Body of pancreas (tissue), 4 donors: ENCODE measurements at places on chromosomes 3 and 15.

GRCh38 chr15:82890995-82891390 is 61.5 kb downstream of the HOMER2 start:
- no peak for DNase-seq
- H3K36me3 ChIP-seq = no peaks in the 10 kb centered on the region
- H3K27ac ChIP-seq = no peak overlapping the region
- H3K4me3 ChIP-seq = no peak overlapping the region
- H3K27me3 ChIP-seq = no peaks in the 10 kb centered on the region
- peaks cover 31% of the 10 kb centered on the region for H3K4me1 ChIP-seq

DNA sequence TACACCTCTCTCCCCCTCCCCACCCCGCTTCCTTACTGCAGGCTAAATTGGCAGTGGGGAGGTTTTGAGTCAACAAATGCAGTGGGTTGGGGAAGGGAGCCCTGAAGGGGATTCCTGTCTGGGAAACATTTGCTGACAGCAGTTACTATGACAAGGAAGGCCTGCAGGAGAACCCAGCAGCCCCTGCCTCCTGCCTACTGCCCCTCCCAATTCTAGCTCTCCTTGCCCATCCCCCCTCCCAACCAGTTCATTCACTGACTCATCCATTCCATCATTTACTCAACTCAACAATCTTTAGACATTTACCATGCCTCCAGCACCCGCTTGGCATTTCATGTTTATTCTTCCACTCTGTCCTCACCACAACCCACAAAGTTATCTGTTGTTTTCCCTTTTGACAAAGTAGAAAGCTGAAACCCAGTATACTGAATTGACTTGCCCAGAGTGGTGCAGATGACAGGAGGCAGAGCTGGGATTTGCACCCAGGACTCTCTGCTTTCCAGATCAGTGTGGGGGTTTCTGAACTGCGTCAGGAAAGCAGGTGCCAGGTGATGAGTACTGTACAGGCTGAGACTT is 75.0 kb downstream of the MAGEF1 start:
- no peak for DNase-seq
- no peak overlapping the region for H3K27ac ChIP-seq
- H3K36me3 ChIP-seq = no peaks in the 10 kb centered on the region
- no peaks in the 10 kb centered on the region for H3K27me3 ChIP-seq
- no peak overlapping the region for H3K4me3 ChIP-seq

GRCh38 chr15:62741106-62741505 is 301.4 kb upstream of the TPM1 start:
- no peaks in the 10 kb centered on the region for H3K36me3 ChIP-seq
- H3K4me1 ChIP-seq = no peaks in the 10 kb centered on the region
- H3K27ac ChIP-seq = no peak overlapping the region
- H3K4me3 ChIP-seq = no peak overlapping the region
- no peak for DNase-seq

DNA sequence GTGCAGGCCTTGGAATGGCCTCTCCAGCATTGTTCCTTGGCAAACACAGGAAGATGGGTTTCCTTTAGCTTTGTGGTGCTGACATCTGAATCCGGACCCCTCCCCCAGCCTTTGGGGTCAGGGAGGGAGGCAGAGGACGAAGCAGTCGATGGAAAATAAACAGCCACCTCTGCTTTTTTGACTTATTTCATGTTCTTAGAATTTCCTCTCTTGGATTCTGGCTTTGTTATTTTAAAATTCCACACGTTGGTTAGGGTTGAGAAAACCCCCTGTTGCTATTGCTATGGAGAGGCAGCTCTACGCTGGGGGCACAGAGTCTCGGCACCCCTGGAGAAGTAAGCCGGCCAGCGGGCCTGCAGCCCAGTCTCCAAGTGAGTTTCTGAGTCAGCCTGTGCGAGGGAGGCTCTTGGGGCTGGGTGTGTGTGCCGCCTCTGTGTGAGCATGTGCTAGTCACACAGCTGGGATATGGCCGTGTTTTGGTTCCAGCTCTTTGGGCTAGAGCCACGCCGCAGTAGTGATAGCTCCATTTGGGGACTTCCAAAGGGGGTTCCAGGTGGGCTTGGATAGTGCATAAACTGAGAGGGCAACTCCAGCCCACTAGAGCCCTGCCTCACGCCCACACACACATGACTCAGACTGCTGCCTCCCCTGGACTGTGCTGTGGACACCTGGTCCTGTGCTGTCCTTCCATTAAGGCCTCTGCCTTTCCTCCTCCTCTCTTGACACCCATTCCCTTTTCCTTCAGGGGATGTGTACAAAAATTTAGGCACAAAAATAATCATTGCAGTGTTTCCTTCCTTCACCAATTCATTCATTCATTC is 58.8 kb downstream of the AMOTL2 start:
- no peak overlapping the region for H3K4me3 ChIP-seq
- no peaks in the 10 kb centered on the region for H3K27me3 ChIP-seq
- DNase-seq = peak; percentile 25
- peaks cover 46% of the 10 kb centered on the region for H3K4me1 ChIP-seq

- peaks cover 14% of the 10 kb centered on the region for H3K4me1 ChIP-seq
- DNase-seq = no peak
- H3K4me3 ChIP-seq = no peak overlapping the region
- no peaks in the 10 kb centered on the region for H3K36me3 ChIP-seq
- no peaks in the 10 kb centered on the region for H3K27me3 ChIP-seq
Observed at GRCh38 chr3:10162185-10162584, 2.5 kb upstream of the IRAK2 start.

DNA sequence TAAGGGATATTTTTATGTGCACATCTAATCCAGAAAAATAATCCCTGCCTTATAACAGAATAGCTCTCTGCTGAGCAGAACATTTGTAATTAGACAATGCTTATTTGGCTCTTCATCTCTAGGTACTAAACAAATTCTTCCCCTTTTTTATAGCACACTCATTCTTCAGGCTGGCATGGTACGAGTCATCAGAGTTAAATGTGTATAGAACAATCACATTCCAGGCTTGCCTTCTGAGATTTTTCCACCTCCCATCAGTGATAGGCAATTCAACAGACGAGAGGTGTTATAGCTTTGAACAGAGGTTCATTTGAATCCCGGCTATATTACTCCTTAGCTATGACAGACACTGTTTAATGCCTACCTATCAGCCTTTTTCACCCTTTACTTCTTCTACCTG is 21.4 kb upstream of the SPPL2A start:
- no peaks in the 10 kb centered on the region for H3K27me3 ChIP-seq
- no peak overlapping the region for H3K4me3 ChIP-seq
- DNase-seq = no peak
- peaks cover 11% of the 10 kb centered on the region for H3K4me1 ChIP-seq
- no peak overlapping the region for H3K27ac ChIP-seq
- no peaks in the 10 kb centered on the region for H3K36me3 ChIP-seq

DNA sequence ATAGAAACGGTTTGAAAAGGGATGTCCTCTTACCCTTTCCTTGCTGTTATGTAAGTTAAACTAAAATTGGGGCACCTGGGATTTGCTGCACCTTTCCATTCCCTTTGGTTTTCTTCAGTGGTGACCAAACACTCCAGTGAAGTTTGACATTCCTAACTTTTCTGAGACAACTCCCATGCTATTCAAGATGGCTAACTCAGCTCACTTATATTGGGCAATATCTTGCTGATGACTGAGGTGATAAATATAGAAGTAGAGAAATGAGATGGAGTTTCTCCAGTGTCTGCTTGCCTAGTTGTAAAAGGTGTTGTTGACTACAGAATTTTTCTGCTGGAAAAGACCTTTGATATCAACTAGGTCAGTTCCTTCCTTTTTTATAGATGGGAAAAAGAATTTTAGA is 291.8 kb downstream of the GAP43 start:
- H3K27me3 ChIP-seq = no peaks in the 10 kb centered on the region
- H3K4me3 ChIP-seq = no peak overlapping the region
- H3K36me3 ChIP-seq = no peaks in the 10 kb centered on the region
- no peaks in the 10 kb centered on the region for H3K4me1 ChIP-seq
- DNase-seq = no peak

GRCh38 chr3:70963431-70964275 is 619.9 kb downstream of the FOXP1 start:
- no peaks in the 10 kb centered on the region for H3K27me3 ChIP-seq
- H3K27ac ChIP-seq = no peak overlapping the region
- DNase-seq = no peak
- H3K36me3 ChIP-seq = peaks cover 20% of the 10 kb centered on the region
- H3K4me1 ChIP-seq = no peaks in the 10 kb centered on the region
- H3K4me3 ChIP-seq = no peak overlapping the region

GRCh38 chr3:171760477-171760876 is 49.8 kb downstream of the PLD1 start:
- H3K27ac ChIP-seq = no peak overlapping the region
- no peak for DNase-seq
- no peak overlapping the region for H3K4me3 ChIP-seq
- peaks cover 16% of the 10 kb centered on the region for H3K4me1 ChIP-seq

DNA sequence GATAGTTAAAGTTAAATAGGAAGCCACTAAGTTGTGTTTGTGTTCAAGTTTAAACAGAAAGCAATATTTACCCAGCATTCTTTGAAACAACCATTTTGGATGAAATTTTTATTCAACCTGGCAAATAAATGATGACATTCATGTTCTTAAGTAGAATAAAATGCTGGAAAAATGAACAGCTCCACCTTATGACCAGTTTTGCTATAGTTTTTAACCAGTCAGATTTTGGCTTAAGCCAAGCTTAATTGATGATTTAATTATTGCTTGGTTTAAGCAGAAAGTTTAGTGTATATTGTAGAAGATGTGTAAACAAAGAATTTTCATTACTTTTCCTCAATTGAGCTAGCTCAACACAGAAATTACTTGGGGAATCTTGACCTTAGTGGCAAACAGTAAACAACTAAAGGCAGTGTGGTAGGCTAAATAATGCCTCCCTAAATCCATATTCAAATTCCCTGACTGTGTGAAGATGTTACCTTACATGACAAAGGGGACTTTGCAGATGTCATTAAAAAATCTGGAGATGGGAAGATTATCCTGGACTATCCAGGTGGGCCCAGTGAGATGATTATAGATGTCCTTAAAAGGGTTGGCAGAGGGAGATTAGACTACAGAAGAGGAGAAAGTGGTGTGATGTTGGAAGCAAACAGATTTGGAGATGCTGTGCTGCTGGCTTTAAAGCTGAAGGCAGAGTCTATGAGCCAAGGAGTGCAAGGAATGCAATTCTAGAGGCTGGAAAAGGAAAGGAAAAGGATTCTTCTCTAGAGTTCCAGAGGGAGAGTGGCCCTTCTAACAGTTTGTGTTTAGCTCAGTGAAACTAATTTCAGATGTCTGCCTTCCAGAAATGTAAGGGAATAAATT is 448.6 kb upstream of the GOLIM4 start:
- no peaks in the 10 kb centered on the region for H3K27me3 ChIP-seq
- no peak for DNase-seq
- no peaks in the 10 kb centered on the region for H3K36me3 ChIP-seq

- H3K4me3 ChIP-seq = no peak overlapping the region
- H3K27ac ChIP-seq = no peak overlapping the region
- H3K4me1 ChIP-seq = no peaks in the 10 kb centered on the region
- DNase-seq = no peak
- H3K36me3 ChIP-seq = no peaks in the 10 kb centered on the region
Observed at GRCh38 chr3:112230033-112230432, 64.0 kb downstream of the SLC9C1 start.

GRCh38 chr3:45994419-45995235 is 997 bp downstream of the FYCO1 start:
- H3K27me3 ChIP-seq = no peaks in the 10 kb centered on the region
- H3K36me3 ChIP-seq = no peaks in the 10 kb centered on the region
- peak; percentile 32 for DNase-seq
- peaks cover 51% of the 10 kb centered on the region for H3K4me1 ChIP-seq

DNA sequence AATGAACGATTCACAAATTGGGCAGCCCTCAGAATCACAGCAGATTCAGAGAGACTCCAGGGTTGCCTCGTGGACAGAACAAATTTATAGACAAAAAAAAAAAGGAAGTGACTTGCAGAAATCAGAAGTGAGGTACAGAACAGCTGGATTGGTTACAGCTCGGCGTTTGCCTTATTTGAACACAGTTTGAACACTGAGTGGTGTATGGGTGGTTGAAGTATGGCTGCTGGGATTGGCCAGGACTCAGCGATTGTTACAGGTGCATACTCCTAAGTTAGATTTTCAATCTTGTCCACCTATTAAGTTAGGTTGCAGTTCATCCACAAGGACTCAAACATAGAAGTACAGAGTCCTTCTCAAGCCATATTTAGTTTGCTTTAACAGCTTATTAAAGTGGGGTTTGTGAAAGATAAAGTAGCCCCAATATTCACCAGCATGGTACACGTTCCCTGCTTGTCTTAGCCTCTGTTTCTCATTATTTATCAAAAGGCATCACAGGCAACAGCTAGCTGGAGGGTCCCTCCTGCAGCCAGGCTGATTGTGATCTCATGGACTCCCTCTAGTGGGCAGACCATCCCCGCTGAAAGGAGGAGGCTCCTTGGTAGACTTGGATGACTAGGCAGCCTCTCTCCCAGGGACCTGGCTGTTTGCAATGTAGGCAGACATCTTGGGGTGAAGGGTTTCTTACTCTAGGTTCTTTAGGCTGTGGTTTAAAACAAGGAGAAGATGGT is 17.6 kb upstream of the ALDH1L1 start:
- peak; percentile 90 for DNase-seq
- peaks cover 10% of the 10 kb centered on the region for H3K4me1 ChIP-seq
- H3K27me3 ChIP-seq = no peaks in the 10 kb centered on the region
- H3K4me3 ChIP-seq = no peak overlapping the region
- H3K27ac ChIP-seq = peak overlapping the region; percentile 80

GRCh38 chr3:13715167-13715954 is 164.5 kb downstream of the WNT7A start:
- H3K36me3 ChIP-seq = no peaks in the 10 kb centered on the region
- H3K4me3 ChIP-seq = no peak overlapping the region
- H3K4me1 ChIP-seq = no peaks in the 10 kb centered on the region
- peak; percentile 2 for DNase-seq

GRCh38 chr3:115800489-115801075 is 177.3 kb downstream of the GAP43 start:
- no peaks in the 10 kb centered on the region for H3K4me1 ChIP-seq
- H3K27ac ChIP-seq = no peak overlapping the region
- no peak overlapping the region for H3K4me3 ChIP-seq

- H3K27me3 ChIP-seq = no peaks in the 10 kb centered on the region
- H3K4me1 ChIP-seq = no peaks in the 10 kb centered on the region
- no peaks in the 10 kb centered on the region for H3K36me3 ChIP-seq
- H3K4me3 ChIP-seq = no peak overlapping the region
- no peak for DNase-seq
Observed at GRCh38 chr3:156513619-156514018, 41.3 kb downstream of the SSR3 start.

DNA sequence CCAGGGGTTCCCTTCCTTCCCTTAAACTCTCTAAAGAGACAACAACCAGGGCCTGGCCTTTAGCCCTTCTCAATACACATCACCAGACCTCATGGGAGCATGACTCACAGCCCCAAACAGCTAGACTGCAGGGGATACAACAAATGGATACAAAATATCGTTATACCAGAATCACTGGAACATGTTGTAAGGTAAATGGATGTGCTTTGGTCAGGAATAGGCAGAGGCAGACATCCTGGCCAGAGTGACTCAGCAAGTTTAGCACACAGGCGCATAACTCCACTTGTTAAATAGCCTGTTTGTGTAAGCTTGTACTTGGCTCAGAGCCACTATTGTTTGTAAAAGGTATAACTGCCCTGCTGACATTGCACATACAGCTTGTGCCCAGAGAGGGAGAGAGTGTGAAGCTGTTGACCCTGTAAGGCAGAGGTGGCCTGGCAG is 18.3 kb downstream of the TMED3 start:
- DNase-seq = no peak
- no peak overlapping the region for H3K4me3 ChIP-seq
- H3K4me1 ChIP-seq = peaks cover 21% of the 10 kb centered on the region

GRCh38 chr15:51830276-51830806 is 888 bp downstream of the TMOD3 start:
- peak; percentile 43 for DNase-seq
- no peaks in the 10 kb centered on the region for H3K36me3 ChIP-seq
- H3K4me1 ChIP-seq = peaks cover 21% of the 10 kb centered on the region
- H3K4me3 ChIP-seq = peak overlapping the region; percentile 89
- peak overlapping the region; percentile 91 for H3K27ac ChIP-seq
